ENCODE measurements at places on chromosomes 2 and 18. TPM values are rescaled to one million over a fixed set of nuclear protein-coding genes. Genes with fewer than 3 reads are reported as not detected.

DNA sequence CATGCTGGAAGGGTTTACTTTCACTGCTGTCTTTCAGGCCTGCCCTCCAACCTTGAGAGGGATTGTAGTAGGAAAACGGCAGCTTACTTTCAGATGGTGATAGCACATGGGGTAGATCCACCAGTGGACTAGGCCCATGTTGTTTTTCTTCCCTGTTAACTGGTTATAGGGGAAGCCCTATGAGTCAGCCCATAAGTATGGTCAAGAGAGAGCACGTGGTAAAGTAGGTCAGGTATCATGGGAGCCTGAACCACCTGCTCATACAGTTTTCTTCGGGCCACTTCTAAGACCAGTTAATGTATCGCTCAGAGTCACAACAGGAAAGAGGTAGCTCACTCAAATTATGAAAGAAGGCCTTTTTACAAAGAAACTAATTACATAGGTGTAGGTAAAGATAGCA is 33.0 kb downstream of the PDK1 start:
- H3K27me3 ChIP-seq = no peaks in the 10 kb centered on the region
- H3K36me3 ChIP-seq = peaks cover 68% of the 10 kb centered on the region
- no peak overlapping the region for H3K4me3 ChIP-seq

DNA sequence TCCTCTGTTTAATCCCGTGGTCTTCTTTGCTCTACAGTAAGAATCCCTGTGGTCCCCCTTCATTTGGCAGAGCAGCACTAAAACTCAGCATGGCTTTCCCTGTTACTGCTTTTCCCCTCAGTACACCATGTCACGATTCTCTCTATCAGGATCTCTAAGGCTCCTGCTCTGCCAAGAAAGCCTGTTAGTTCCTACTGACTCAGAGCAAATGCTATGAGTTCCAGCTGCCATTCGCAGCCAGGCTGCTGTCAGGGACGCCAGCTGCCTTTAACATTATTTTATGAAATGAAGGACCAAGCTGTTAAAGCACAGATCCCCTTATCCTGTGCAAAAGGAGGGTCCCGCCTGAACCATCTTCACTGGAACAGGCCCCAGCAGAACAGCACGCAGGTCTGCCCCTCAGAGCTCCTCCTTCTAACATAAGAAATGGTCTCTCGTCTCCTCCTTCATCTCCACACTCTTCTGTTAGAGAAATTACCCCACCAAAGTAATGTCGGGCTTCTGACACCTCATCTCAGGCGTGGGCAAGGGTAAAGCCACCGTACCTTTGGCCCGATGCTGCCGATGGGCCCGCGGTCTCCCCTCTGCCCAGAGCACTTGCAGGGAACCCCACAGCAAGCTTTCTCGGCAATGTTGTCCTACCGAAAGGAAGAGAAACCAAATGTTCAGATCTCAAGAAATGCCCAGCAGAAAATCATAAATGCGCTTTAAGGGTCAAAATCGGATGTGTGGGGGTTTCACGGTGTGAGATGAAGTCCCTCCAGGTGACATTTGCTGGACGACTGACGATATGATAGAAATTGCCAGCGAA is 52.6 kb downstream of the COL6A3 start:
- H3K27me3 ChIP-seq = no peaks in the 10 kb centered on the region
- no peak for DNase-seq
- no peak overlapping the region for H3K4me3 ChIP-seq
- no peaks in the 10 kb centered on the region for H3K36me3 ChIP-seq

DNA sequence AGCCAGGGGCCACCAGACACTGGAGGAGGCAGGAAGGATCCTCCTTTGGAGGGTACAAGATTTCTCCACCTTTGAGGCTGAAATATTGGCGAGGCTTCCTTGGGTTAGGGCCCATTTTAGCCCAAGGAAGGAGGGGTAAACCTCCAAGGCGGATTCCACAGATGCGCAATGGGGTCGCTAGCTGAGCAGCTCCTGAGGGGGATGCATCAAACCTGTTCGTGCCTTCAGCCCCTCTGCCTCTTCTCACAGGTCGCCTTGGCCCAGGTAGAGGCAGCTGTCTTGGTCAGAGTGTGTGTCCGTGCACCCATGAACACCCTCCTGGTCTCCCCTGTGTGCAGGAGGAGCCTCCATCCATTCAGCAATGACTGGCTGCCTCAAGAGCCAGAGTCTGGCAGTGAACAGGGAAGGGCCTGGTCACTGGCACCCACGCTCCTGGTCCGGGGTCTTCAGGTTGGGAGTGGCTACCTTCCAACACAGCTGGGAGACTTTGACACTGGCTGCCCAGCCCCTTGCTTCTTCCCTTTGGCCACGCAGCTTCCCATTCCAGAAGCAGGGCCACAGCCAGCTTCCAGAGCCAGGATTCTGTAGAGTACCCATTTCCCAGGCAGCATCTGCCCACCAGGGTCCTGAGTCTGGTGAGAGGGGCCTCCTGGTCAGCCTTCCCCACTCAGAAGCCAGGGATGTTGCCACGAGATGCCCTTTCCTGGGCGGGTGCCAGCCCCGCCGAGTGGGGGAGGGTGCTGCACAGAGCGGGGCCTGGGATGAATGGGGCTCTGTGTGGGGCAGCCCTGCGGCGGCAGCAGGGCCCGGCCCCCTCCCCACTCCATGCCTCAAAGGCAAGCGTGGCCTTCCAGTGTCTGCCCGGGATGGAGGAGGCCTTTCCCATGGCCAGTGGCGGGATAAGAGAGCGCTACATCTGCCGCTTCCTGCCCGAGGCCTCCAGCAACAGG is 95.8 kb upstream of the GPC1 start:
- H3K4me3 ChIP-seq = no peak overlapping the region
- no peak overlapping the region for H3K27ac ChIP-seq
- DNase-seq = no peak
- H3K27me3 ChIP-seq = peaks cover 13% of the 10 kb centered on the region

The ANKAR gene
- 4.8 TPM for total RNA-seq

DNA sequence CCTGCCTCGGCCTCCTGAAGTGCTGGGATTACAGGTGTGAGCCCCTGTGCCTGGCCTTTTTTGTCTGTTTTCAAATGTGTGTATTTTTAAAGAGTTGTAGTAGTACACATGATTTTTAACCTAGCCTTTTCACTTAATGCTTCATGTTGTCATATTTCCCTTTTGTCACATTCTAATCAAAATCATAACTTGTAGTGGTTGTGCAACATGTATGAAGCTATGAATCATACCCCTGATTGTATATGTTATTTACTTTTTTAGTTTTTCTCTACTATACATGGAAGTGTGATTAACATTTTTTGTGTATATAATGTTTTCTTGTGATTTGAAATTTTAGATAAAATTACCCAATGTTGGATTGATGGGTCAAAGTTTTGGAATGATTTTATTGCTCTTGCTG is 8.5 kb downstream of the GEN1 start:
- no peak overlapping the region for H3K4me3 ChIP-seq
- H3K27me3 ChIP-seq = no peaks in the 10 kb centered on the region
- H3K4me1 ChIP-seq = peaks cover 12% of the 10 kb centered on the region

The TUBA3D gene
- total RNA-seq = not detected

The FLACC1 gene
- 0.98 TPM for total RNA-seq

The TSPYL6 gene
- not detected for total RNA-seq

- H3K36me3 ChIP-seq = no peaks in the 10 kb centered on the region
- H3K27me3 ChIP-seq = no peaks in the 10 kb centered on the region
- DNase-seq = no peak
- H3K27ac ChIP-seq = no peak overlapping the region
Observed at GRCh38 chr2:220857368-220857767, 714.7 kb downstream of the EPHA4 start.

The CYBRD1 gene
- total RNA-seq = 0.44 TPM

GRCh38 chr2:167871286-167871685 is 376.1 kb downstream of the STK39 start:
- peaks cover 12% of the 10 kb centered on the region for H3K27me3 ChIP-seq
- H3K4me1 ChIP-seq = no peaks in the 10 kb centered on the region

DNA sequence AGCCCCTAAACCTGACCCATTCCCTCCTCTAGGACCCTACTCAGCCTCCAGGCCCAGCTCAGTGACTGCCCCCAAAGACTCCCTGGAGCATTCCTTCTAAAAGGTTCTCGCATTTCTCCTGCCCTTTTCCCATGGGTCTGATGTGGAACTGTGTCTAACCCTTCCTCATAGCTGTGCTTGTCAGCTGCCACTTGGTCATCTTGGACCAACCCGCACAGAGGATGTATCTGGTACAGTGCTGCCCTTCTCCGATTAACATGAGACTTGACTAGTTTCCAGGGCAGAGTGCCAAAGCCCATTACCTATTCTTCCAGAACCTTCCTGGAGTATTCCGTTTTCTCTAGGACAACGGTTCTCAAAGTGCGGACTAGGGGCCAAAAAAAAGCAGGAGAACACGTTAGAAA is 518 bp upstream of the NFU1 start:
- peaks cover 24% of the 10 kb centered on the region for H3K4me1 ChIP-seq
- DNase-seq = no peak
- H3K4me3 ChIP-seq = peak overlapping the region; percentile 95
- peak overlapping the region; percentile 91 for H3K27ac ChIP-seq
- H3K36me3 ChIP-seq = peaks cover 13% of the 10 kb centered on the region

GRCh38 chr18:62715436-62715758 is at the start of gene PHLPP1:
TSS of gene PHLPP1 (plus strand) at chr18:62715541. CDS start at chr18:62715684, 143 bp downstream.
- H3K4me3 ChIP-seq = peak within 1 kb of the TSS; percentile 84
- H3K27me3 ChIP-seq = peaks cover 4% of the 10 kb centered on the region
- peaks cover 3% of the 10 kb centered on the region for H3K36me3 ChIP-seq
- peak within 1 kb of the TSS; percentile 77 for H3K27ac ChIP-seq

The SERPINB3 gene
- not detected for total RNA-seq

The RIF1 gene
- total RNA-seq = 61.5 TPM

- H3K27ac ChIP-seq = no peak overlapping the region
- H3K27me3 ChIP-seq = peaks cover 30% of the 10 kb centered on the region
- no peak for DNase-seq
- no peak overlapping the region for H3K4me3 ChIP-seq
Observed at GRCh38 chr2:201852878-201853415, 46.6 kb downstream of the CDK15 start.

DNA sequence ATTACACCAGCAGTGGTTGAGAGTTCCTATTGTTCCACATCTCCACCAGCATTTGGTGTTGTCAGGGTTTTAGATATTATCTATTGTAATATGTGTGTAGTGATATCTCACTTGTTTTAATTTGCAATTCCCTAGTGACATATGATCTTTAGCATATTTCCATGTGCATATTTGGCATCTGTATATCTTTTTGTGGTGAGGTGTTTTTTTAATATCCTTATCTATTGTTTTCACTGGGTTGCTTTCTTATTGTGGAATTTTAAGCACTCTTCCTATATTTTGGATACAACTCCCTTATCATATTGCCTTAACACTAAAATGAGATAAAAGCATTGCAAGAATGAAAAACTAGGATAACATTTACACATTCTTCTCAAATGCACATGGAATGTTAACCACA is 453.9 kb upstream of the FSIP2 start:
- DNase-seq = no peak
- no peaks in the 10 kb centered on the region for H3K36me3 ChIP-seq
- no peaks in the 10 kb centered on the region for H3K27me3 ChIP-seq
- no peak overlapping the region for H3K27ac ChIP-seq
- H3K4me3 ChIP-seq = no peak overlapping the region
- H3K4me1 ChIP-seq = no peaks in the 10 kb centered on the region

- DNase-seq = no peak
- no peak overlapping the region for H3K27ac ChIP-seq
- no peak overlapping the region for H3K4me3 ChIP-seq
Observed at GRCh38 chr2:190352668-190353536, 9.5 kb downstream of the INPP1 start.

The GKN2 gene
- not detected for total RNA-seq

GRCh38 chr18:48920408-48921038 is 30.2 kb downstream of the SMAD7 start:
- peaks cover 28% of the 10 kb centered on the region for H3K36me3 ChIP-seq
- no peaks in the 10 kb centered on the region for H3K27me3 ChIP-seq
- no peak overlapping the region for H3K4me3 ChIP-seq
- H3K27ac ChIP-seq = peak overlapping the region; percentile 52

GRCh38 chr18:54949588-54949987 is 9.7 kb downstream of the CCDC68 start:
- H3K27me3 ChIP-seq = peaks cover 21% of the 10 kb centered on the region
- no peak overlapping the region for H3K4me3 ChIP-seq
- no peak overlapping the region for H3K27ac ChIP-seq

The CSRNP3 gene
- not detected for total RNA-seq

DNA sequence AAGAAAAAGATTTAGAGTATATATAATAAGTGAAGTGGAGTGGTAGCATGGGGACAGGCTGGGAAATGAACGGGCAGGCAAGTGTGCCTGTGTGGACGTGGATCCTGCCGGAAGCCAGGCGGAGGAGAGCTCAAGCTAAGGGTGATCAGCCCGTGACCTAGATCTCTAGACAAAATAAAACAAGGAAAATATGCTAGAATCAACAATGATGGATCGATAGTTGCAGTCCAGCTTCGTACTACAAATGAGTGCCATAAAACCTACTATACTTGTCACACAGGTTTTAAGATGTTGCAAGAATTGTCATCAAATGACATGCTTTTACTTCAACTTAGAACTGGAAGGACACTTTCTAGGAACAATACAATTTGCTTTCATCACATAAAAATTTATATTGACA is 8.5 kb downstream of the EIF2AK2 start:
- no peak overlapping the region for H3K27ac ChIP-seq
- peaks cover 49% of the 10 kb centered on the region for H3K4me1 ChIP-seq
- DNase-seq = no peak
- H3K27me3 ChIP-seq = no peaks in the 10 kb centered on the region
- peaks cover 68% of the 10 kb centered on the region for H3K36me3 ChIP-seq
- no peak overlapping the region for H3K4me3 ChIP-seq

The NEU4 gene
- total RNA-seq = 0.12 TPM

The MOGAT1 gene
- not detected for total RNA-seq

The LINC00305 gene
- not detected for total RNA-seq

- H3K27me3 ChIP-seq = no peaks in the 10 kb centered on the region
- H3K4me3 ChIP-seq = no peak overlapping the region
- DNase-seq = no peak
- H3K27ac ChIP-seq = no peak overlapping the region
- H3K36me3 ChIP-seq = peaks cover 32% of the 10 kb centered on the region
Observed at GRCh38 chr2:157820193-157820592, 55.9 kb downstream of the ACVR1 start.

- H3K36me3 ChIP-seq = no peaks in the 10 kb centered on the region
- no peak overlapping the region for H3K27ac ChIP-seq
- H3K27me3 ChIP-seq = no peaks in the 10 kb centered on the region
- no peaks in the 10 kb centered on the region for H3K4me1 ChIP-seq
- no peak overlapping the region for H3K4me3 ChIP-seq
Observed at GRCh38 chr18:11425211-11425610, 184.2 kb upstream of the SLC35G4 start.

The REG1B gene
- not detected for total RNA-seq

DNA sequence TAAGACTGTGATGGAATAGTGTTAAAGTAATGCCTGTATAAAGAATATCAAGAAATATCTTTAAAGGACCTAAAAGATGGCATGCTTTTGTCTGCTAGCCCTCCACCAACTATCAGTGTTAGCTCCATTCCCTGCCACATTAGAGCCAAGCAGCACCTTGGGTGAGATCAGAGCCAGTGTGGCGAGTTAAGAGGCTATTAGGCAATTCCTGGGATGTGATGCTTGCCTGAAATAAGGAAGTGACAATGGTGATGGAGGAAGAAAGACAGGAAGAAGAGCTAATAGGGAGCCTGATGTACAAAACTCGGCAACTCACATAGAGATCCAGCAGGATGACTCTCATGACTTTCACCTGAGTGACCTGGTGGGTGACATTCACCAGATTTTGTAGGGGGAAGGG is 143.5 kb downstream of the ZEB2 start:
- no peak for DNase-seq
- peaks cover 7% of the 10 kb centered on the region for H3K36me3 ChIP-seq
- no peaks in the 10 kb centered on the region for H3K27me3 ChIP-seq
- no peak overlapping the region for H3K4me3 ChIP-seq
- H3K4me1 ChIP-seq = peaks cover 20% of the 10 kb centered on the region
- no peak overlapping the region for H3K27ac ChIP-seq
